ENCODE measurements at places on chromosomes 13 and 19. TPM values are rescaled to one million over a fixed set of nuclear protein-coding genes. Genes with fewer than 3 reads are reported as not detected.
A peak's percentile ranks its signal among the peaks of the same experiment; 100 is the strongest.

Gene NKPD1
- 0.14 TPM for total RNA-seq

- DNase-seq, result no peak
These were observed 7.7 kb downstream of the N4BP2L2 start for GRCh38 chr13:32530841-32531253.

DNA sequence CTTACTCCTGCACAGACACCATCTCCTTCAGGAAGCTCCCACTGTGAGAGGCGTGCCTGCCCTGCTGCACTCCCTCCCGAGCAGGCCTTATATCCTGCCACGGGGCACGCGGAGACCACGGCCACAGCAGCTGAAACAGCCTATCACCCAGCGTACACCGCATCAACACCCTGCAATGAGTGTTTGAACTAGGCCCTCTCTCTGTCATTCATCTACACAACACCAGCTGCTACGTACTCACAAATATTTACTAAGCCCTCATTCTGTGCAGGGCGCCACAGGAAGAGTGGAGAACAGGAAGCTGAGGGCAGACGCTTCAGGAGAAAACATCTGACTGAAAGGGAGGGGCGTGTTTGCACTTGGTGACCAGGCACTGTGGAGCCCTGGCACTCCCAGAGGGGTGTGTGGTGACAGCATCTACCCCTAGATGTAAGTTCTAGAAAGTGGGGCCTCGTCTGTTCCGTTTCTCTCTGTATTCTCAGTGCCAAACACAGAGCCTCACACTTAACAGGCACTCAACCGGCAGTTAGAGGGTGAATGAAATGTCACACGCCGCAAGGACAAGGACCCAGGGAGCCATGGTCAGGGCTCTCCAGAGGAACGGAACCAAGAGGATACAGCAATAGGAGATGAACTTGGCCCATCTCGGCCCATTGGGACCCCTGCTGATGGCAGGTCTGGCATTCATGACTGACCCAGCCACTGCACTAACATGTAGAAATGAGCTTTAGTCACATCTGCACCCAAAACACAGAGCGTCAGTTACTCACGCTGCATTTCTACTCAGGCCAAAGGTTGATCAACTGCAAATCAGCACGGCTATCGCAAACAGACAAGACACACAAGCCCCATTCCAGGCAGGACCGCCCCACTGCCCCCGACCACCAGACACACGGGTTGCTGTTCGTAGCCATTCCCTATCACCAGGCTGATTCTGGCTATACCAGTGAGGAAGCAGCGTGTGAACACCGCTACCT, 15.7 kb downstream of the RANBP3 start:
- DNase-seq, result peak; percentile 66

GRCh38 chr19:3914199-3914598, 18.7 kb upstream of the NMRK2 start:
- DNase-seq, result no peak
